ENCODE measurements at places on chromosomes 11 and 22.
A peak's percentile ranks its signal among the peaks of the same experiment; 100 is the strongest.

DNA sequence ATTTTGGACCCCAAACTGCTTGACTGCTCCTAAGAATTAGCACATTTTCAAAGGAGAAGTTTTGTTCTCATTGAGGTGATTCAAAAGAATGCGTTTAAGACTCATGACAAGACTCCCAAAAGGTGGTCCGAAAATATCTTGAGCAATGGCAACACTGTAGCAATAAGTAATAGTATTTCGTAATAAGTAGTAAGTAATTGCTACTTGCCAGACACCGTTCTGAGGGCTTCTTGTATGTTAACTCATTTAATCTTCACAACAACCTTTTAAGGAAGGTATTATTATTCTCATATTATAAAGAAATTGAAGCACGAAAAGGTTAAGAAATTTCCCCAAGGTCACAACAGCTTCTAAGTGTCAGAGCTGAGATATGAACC is 184.0 kb upstream of the SORL1-AS1 start:
- no peak for DNase-seq

DNA sequence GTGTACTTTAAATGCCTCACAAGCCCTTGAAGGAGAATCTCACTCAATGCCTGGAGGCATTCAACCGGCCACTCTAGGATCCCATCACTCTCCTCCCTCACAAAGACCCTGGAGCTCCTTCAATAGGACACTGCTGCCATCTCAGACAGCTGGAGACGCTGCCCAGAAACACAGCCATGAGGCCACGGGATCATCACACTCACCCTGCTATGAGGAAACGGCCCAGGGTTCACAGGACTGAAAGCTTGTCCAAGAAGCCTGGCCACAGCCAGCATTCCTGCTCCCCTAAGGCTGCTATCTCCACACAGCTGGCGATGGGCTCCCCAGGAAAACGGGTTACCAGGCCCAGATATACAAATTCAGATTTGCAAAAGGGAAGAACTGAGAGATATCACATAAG is 13.2 kb downstream of the CARS1 start:
- no peak for DNase-seq

- no peak for DNase-seq
These were observed 234 bp downstream of the SESN3 start for GRCh38 chr11:95230810-95231126.

- DNase-seq: peak; percentile 96
These were observed 39.9 kb downstream of the CWC15 start for GRCh38 chr11:94933223-94934130.

- no peak for DNase-seq
These were observed 1.1 kb upstream of the SAMM50 start for GRCh38 chr22:43953988-43954785.

DNA sequence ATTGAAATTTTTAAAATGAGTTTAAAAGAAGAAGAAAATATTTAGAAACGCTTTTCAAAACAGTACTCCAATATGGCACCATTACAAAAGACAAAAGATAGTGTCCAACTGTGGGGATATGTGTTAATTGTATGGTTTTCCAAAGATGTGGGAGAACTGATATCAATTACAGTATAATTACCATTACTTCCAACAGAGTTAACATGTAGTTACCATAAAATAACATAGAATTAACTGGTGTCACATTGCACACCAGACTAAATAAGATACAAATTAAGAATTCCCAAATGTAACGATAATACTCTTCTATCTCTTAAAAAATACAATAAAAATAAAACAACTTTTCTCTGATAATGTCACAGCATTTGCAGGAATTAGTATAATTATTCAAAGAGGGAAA is 329.5 kb downstream of the SOX6 start:
- DNase-seq: no peak

- DNase-seq: no peak
These were observed 473.3 kb downstream of the CNTN5 start for GRCh38 chr11:99494065-99494464.

- no peak for DNase-seq
These were observed 23.8 kb downstream of the SYTL2 start for GRCh38 chr11:85787168-85787567.

GRCh38 chr11:70301191-70301590 is 30.7 kb downstream of the PPFIA1 start:
- no peak for DNase-seq

DNA sequence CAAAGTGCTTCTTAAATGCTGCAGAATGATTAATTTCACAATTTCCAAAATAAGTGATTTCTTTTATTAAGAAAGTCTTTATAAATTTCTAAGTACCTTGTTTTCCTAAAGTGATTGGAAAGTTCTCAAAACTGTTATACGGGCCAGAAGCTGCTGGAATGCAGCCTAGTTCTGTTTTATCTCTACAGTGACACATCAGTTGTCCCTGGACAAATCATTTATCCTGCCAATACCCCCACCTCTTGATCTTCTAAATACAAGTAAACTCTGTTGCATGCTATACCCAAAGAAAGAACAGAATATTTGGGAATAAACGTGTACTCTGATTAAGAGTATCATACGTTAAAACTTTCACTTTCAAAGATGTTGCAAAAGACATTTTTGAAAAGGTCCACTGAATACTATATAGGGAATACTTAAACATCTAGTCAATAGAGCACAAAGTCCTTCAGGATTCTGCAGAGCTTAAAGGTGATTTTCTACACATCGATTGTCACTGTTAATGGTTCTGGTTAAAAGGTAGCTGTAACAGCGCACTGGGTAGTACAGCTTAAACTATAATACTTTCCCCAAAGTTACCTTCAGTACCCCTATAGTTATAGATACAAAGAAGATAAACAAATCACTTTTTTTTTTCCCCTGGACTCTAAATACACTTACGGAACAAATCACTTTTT is 92.1 kb upstream of the APOA1 start:
- no peak for DNase-seq

DNA sequence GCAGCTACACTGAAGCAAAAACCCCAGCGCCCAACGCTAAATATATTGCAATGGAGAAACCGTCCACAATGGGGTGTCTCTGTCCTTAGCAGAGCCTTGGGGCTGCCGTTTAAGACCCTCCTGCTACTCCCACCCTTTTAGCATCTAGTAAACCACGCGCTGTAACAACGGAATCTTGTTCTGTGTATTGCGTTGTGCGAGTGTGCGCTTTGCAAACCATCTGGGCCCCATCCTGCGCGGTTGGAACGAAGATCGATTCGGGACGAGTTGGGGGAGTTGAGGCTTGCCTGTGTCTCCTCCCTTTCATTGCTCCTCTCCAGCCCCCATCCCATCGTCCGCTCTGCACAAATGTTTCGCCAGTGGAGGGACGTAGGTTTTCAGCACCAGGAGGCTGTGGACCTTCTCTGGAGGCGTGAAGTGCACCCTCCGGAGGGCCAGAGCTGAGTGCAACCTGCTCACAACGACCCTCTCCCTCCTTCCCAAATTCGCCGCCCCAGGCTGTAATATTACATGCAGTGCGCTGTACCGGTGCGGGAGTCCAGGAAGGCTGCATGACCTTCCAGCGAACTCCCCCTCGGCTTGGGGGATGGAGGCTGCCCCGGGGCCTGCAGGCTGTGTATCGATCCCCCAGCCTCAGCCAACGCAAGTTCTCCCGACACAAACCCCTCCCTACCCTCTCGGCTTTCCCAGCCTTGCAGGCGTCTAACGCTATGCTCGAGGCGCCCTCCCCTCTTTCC is 1.6 kb upstream of the KMT2A start:
- peak; percentile 34 for DNase-seq

DNA sequence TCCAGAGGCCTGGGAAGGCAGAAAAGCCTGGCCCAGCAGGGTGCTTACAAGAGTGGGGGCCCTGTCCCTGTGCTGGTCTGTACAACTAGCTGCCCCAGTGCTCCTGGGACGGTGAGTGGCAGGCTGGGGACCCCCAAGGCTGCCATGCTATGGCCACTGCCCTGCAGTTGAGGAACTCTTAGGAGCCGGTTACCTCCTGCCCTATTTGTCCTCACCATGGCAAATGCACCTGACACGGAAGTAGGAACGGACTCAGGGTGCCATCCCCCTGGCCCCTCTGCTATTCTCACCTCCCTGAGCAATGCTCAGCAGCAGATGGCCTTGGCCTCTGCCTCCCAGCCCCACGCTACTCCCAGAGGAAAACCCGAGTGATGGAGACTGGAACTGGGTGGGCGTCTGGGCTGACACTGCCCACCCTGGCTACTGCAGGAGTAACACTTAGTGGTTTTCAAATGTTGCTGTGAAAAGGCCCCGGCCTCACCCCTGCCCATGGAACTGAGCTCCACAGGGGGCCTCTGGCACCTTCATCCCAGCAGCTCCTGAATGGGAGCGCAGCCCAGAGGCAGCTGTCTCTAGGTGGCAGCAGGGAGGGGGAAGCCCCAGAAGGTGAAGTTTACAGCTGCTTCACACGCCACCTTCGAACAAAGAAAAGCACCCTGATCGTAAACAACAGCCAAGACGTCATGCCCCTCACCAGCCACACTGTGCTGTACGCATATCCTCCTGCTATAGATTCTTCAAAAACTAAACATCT is 105.3 kb downstream of the CTTN start:
- DNase-seq: no peak

DNA sequence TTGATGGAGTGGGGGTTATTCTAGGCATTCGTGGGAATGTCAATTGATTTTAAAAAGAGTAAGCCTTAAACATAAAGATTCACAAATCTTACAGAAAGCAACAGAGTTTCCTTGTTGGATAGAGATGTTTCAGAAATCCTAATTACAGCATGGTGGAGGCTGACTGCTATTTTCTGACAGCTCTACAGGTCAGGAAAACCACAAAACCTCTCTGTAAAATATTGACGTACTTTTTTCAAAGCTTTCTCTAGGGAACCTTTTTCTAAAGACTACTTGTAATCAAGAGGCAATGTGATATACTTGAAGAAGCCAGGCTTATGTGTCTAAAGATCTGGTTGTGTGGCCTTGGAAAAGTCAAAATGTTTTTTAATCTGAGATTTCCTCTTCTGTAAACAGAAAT is 9.1 kb upstream of the OR8B8 start:
- DNase-seq: no peak

GRCh38 chr11:4039011-4039410 is 55.6 kb upstream of the RRM1 start:
- peak; percentile 40 for DNase-seq

DNA sequence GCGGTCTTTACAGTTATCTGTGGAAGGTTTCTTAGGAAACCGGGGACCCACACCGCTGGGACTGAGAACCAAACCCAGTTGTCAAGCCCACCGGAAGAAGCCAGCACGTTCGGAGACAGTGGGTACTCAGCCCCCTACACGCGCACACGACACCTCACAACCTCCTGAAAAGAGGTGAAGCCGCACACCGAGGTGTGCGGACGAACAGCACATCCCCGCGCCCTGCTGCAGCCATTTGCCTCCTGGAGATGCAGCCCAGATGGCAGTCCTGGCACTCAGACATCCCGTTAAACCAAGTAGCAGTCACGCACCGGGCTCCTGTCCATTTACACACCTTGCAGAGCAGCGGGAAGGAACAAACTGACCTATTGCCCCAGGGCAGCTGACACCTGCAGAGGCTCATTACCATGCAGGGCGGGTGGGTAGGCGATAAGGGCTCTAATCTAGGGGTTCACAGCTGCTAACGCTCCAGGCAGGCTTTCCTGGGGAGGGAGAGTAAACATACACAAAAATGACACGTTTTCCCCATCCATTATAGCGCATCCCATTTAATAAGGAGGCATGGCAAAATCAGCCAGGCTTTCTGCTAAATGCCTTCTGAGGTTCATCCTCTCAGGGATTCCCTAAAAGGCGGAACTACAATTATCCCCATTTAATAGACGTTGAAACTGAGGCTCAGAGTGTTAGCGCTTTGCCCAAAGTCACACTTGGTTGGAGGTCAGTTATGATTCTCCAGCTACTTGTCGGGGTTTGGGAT is 864 bp upstream of the EHBP1L1 start:
- DNase-seq: no peak

- no peak for DNase-seq
These were observed 2.1 kb downstream of the TRAF6 start for GRCh38 chr11:36507824-36508489.

GRCh38 chr22:26463101-26463661 is 20.4 kb downstream of the HPS4 start:
- DNase-seq: no peak

DNA sequence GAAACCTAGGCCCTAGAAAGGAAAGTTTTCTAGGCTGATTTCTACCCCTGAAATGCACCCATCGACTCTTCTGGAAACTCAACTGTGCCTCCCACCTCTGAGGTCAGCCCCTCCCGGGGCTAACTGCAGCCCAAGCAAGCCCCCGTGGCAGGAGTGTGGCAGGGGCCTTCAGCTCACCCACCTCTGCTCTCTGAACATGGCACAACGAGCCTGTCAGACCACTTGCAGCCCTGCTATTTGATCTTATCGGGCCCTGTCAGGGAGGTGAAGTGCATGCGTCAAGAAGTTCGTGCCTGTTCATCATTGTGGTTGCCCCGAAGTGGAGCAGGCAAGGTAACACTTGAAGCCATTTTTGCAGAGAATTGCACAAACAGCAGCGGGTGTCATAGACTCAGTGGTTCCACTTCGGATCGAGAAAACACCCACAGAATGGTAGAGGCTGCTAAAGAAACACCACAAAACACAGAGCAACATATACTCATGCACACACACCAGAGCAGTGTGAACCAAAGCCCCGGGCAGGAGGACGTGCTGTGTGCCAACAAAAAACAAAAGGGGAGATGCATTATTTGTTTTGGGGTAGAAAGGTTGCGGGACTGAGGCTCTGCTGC is 262.7 kb downstream of the ETS1 start:
- DNase-seq: no peak

DNA sequence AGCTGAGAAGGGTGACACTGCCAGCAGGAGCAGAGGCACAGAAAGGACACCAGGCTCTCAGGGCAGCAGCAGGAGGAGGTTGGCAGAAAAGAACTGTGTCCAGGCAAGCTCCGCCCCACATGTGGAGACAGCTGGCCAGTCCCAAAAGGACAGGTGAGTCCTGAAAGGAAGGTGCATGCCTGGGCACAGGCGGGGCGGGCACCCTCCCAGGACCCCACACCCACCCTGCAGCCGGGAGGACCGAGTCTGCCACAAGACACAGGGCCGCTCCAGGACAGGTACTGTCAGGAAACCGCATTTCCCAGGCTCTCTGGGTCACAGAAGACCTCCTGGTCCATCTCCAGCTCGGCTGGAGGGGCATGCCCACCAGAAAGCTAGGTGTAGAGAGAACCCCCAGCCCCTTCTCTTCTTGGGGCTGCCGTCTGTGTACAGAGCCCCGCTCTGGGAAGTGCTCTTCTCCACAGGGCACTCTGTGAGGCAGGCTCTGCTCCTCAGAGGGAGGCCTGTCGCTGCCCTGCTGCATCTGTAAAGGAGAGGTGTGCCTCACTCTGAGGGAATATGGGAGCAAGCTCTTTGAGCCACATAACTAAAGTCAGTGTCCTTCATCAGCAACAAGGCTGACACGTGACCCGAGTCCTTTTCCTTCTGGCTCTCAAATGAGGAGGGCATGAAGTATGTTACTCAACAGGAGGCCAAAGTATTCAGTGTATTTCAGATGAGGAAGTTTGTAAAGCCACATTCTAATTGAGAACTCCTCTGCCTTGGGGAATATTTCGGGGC is 50.5 kb downstream of the CLTCL1 start:
- DNase-seq: no peak

GRCh38 chr11:134196756-134197155 is 27.0 kb downstream of the NCAPD3 start:
- DNase-seq: no peak

All from EL (cell line).